ENCODE measurements at places on chromosomes 7 and 10.
A peak's percentile ranks its signal among the peaks of the same experiment; 100 is the strongest.

GRCh38 chr7:142566271-142566670 lies 183.0 kb upstream of the PRSS1 start:
- no peak for DNase-seq

DNA sequence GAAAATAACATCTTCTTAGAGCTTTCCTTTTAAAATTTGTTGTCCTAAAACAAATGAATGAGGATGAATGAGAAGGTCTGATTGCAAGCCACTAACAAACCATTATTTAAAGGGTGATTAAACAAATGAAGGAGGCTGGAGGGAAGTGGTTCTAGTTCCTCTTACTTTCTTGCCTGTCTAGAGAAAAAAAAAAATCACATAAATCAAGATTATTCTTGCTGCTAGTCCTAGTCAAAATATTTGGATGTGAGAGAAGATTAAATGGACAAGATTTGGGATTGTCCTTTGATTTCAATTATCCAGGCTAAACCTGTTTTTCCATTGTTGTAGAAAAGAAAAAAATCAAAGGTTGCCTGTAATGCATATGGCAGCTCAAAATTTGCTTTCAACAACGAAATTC lies 3.3 kb downstream of the SKAP2 start:
- no peak for DNase-seq

- no peak for DNase-seq
Observed at GRCh38 chr7:81886211-81886764, 116.4 kb upstream of the HGF start.

DNA sequence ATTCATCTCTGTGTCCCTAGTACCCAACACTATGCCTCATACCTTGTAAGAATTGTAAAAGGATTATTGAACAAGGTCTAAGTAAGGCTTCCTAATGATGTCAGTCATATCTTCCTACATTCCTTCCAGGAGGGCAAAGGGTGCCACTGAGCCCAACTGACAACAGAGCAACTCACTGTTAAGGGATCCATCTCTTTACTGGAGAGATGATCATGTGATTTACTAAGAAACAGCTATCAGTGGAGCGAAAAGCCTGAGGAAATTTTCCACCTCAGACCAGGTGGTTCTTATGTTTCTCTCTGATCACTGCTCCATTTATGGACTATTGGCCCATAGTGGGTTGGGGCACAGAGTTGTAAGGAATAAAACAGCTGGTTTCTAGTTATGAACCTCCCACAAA lies 38.9 kb upstream of the CNNM1 start:
- no peak for DNase-seq

DNA sequence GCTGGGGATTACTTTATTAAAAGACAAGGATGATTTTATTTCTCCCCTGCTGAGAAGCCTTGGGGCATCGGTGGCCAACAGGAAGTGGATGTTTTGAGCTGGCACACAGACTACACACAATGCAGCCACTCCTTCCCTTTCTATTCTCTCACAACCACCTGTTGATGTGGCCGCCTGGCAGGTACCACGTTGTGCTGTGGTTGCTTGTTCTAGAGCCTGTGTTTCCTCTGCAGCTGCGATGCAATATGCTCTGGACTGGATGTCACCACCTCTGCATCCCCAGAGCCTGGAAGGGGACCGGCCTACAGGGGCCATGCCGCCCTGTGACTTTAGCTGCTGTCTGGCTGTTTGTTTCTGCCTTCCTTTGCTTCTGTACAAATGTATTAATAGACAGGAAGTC lies 195.7 kb upstream of the CELF2 start:
- no peak for DNase-seq

- DNase-seq: peak; percentile 36
Observed at GRCh38 chr7:96075510-96076349, 246.2 kb downstream of the SLC25A13 start.

GRCh38 chr10:129792141-129792540 lies 171.9 kb downstream of the EBF3 start:
- DNase-seq: no peak

GRCh38 chr7:82376739-82377138 lies 66.8 kb downstream of the CACNA2D1 start:
- DNase-seq: no peak

GRCh38 chr7:131726686-131727085 lies 170.3 kb upstream of the PODXL start:
- DNase-seq: no peak

DNA sequence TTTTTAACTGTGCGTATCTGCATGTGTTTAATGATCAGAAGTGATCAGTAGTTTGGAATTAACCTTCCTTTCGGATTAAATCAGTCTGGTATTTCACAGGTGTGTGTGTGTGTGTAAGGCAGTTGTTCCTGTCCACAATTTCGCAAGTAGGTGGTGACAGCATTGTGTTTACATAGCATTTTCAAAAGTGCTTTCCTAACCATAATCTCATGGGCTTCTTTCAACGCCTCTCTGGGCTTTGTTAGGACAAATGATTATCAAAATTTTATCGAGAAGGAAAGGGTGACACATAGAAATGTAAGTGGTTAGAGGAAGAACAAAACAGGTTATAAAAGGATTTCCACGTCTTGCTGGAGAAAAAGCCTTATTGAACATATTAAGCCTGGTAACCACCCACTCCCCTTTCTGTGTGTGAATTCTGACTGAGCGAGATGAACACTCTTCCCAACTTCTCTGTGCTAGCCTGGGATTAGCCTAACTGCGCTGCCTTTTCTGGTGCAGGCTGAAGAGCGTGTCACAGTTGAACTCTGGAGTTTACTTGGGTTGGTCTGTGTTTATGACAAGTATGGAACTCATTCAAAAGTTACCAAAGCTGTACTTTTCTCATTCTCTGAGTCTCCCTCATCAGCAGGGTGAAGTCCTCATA lies 292.3 kb upstream of the PITRM1 start:
- DNase-seq: no peak

DNA sequence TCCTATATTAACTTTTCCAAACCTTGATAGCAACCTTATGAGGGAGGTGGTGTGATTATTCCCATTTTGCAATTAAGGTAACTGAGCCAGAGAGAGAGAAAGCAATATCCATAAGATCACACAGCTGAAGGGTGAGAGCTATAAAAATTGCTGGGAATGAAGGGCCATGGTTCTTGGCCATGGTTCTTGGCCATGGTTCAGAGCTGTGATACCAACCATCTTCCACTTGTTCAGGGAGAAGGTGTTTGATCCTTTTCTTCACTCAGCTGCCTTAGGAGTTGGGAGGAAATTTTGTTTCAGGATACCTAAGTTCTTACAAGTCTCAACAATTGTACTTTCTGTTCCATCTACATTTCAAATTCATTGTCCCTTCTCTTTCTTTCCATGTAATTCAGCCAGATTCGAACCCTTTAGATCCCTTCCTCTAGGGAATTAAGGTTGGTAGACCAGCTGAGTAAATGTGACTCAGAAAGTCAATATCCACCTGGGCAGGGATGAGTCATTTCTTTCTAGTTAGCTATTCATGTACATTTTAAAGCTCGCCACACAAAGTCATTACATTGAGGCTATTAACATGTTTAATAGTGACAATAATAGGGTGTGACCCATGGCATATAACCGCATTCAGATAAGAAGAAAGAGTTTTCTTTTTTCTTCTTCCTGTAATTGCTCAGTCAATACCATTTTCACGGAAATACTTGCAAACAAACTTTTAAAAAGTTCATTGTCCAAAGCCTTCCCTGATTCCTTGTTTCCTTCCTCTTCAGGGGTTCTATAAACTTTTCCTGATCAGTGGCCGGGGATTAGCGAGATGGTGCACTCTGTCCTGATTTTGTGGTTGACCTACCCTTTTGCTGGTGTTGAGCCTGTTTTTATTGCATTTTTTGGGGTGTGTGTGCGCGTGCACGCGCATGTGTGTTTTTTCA lies 143.4 kb downstream of the TCF7L2 start:
- DNase-seq: no peak

- no peak for DNase-seq
Observed at GRCh38 chr10:6532321-6532720, 47.8 kb downstream of the PRKCQ start.

DNA sequence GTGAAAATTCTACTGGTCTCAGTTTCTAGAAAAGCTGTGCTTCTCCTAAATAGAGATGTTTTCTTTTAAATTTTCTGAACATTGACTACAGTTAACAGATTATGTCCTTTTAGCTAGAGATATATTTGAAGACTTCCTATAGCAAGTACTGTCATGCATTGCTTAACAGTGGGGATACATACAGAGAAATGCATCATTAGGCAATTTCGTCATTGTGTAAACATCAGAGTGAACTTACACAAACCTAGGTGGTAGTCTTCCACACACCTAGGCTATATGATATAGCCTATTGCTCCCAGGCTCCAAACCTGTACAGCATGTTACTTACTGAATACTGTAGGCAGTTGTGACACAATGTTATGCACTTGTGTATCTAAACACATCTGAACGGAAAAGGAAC lies 28.5 kb downstream of the PIK3CG start:
- no peak for DNase-seq

DNA sequence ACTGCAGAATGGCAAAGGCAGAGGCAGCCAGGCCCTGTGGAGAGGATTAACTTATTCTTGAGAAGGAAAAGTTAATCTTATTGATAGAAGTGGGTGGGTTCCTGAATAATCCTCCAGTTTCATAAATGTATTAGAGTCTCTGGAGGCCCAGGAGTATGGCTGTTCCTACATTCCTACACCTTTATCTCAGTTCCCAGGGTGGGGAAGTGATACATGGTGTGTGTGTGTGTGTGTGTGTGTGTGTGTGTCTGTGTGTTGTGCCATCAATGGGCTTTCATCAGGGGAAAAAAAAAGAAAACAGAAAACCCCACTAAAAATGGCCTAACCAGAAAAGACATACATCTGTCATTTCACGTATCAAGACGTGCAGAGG lies 22.0 kb upstream of the GSDME start:
- DNase-seq: no peak

DNA sequence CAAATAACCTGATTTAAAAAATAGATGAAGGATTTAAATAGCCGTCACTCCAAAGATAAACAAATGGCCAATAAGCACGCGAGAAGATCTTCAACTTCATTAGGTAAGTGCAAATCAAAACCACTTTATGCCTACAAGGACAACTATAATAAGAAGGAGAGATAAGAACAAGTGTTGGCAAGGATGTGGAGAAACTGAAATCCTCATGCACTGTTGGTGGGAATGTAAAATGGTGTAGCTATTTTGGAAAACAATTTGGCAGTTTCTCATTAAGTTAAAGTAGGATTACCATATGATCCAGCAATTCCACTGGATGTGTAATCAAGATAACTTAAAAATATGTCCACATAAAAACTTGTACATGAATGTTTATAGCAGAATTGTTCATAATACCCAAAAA lies 64.1 kb downstream of the CXCL12 start:
- DNase-seq: no peak

GRCh38 chr7:101924171-101924570 lies 106.7 kb downstream of the CUX1 start:
- no peak for DNase-seq

DNA sequence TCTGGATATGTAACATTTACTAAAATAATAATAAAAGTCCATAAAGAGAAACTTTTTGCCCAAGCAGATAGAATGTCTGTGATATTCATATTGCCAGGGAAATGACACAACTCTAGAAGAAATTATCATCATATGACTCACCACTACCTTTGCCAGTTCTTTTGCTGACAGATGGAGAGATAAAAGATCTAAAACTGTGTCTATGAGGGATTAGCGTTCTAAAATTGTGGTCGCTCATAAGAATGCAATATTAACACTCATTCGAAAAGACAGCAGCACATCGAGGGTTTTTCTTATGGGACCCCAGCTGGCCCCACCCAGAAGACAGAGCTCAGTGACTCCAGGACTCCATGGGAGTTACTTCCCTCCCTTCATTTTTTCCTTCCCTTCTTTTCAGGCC lies 16.6 kb upstream of the LANCL2 start:
- no peak for DNase-seq

DNA sequence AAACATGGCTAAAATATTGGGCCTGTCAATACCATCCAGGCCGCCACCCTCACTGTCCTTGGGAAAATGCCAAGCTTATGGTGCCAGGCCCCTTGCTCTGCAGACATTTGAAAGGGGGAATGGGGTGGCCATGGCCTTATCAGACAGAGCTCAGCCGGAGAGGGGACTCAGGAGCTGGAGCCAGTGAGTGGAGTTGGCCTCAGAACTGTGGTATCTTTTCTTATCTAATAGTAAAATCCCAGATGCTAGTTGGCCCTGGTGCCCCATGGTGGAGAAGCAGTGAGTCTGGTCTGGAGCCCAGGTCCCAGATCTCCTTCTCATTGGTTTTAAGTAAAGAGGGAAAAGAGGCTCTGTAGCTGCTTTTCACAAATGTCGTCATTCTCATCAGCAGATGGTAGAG lies 49.6 kb upstream of the SORCS3 start:
- no peak for DNase-seq

DNA sequence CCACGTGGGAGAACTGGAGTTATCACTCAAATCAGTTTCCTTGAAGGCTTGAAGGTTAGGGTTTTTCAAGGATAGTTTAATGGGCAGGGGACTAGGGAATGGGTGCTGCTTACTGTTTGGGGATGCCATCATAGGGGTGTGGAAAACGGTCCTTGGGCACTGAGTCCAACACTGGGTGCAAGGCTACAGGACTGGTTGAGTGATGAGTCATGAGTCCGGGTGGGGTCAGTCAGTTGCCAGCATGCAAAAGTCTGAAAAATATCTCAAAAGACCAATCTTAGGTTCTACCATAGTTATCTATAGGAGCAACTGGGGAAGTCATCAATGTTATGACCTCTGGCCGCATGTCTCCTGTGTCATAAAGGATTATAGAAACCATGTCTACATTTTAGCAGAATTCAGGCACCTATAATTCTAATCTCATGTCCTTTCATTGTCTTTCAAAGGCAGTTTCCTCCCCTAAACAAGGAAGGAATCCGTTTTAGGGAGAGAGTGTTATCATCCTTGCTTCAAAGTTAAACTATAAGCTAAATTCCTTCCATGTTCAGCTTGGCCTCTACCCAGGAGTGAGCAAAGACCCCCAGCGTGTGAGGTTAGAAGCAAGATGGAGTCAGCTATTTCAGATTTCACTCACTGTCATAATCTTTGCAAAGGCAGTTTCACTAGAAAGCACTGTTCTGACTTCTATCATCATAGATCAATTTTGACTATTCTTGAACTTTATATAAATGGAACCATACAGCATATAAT lies 94.5 kb downstream of the COL26A1 start:
- DNase-seq: no peak

DNA sequence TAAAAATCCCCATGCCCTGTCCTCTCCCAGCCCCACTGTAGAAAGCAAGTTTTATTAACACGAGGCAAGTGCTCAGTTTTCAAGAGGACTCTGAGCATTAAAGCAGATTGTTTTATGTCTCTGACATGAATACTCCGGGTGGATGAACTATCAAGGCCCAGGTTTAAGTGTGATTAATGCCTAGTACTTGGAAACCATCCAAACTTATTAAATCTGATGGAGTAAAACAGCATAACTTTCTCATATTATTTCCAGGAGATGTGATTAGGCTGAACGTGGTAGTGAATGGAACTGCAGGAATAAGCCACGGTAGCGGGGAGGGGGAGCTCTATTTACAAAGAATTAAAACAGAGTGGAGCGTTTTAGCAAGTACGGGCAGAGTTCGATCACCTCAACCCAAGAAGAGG lies 144.2 kb upstream of the RNF32 start:
- no peak for DNase-seq

- no peak for DNase-seq
Observed at GRCh38 chr10:19824381-19825342, 8.4 kb downstream of the PLXDC2 start.
